ENCODE measurements at places on chromosomes 7 and 10.

DNA sequence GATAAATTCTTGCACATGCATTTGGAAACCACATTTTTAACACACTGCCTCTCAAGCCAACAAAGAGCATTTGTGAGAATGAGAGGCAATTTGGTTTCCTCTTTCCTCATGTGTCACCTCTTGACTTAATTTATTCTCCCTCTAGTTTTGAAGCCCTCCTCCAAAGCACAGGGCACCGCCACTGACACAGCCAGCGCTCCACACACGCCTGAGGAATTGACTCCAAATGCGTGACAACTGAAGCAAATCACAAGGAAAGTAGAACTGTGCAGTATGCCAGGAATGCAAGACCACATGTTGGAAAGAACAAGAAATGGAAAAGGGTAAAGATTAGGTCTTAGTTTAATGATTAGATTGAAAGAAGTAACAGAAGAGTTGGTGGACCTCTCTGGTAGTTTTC, 173.3 kb downstream of the LSM5 start:
- no peak for DNase-seq

DNA sequence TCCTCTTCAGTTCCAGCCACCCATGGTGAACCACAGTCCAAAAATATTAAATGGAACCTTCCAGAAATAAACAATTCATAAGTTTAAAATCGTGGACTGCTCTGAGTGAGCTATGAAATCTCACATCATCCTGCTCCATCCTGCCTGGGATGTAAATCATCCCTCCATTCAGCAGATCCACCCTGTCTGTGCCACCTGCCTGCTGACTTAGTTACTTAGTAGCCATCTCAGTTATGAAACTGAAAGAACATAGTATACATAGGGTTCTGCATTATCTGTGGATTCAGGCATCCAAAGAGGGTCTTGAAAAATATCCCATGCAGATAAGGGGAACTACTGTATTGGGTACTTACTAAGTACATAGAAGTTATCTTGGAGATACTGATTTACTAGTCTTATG, 89.0 kb downstream of the ST8SIA6 start:
- DNase-seq = no peak

GRCh38 chr10:97188261-97188711, 2.5 kb upstream of the SLIT1 start:
- no peak for DNase-seq

GRCh38 chr10:113305871-113306270, 247.0 kb upstream of the HABP2 start:
- DNase-seq = no peak

DNA sequence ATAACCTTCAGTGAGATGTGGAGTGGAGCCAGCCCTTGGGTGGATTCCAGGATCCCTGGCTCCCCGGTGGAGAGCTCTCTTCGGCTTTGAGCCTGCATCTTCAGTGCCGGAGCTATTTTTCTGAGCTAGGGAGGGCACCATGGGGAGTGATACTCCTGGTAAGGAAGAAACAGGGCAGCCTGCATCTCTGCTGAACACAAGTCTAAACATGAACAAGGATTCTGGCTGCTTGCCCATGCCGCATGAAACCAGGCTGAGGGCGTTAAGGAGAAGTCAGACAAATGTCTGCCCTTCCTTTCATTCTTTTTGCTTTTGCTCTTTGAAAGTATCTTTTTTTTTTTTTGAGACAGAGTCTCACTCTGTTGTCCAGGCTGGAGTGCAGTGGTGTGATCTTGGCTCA, 60.4 kb downstream of the EVX1 start:
- DNase-seq = no peak

DNA sequence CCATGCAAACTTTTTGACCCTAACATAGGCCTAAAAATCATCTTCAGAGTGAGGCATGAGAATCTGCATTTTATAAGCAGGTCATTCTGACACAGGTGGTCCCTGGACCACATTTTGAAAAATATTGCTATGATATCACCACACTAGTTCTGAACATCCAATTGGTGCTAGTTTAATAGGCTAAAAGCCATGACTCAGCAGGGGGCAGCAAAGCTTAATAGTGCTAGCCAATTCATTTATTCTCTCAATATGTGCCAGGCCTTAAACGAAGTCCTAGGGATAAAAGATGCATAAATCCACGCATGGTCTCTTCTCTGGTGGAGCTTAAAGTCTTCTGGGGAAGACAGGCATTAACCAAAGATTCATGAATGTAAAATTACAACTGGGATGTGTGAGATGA, 10.2 kb upstream of the SLC25A28 start:
- DNase-seq = no peak

DNA sequence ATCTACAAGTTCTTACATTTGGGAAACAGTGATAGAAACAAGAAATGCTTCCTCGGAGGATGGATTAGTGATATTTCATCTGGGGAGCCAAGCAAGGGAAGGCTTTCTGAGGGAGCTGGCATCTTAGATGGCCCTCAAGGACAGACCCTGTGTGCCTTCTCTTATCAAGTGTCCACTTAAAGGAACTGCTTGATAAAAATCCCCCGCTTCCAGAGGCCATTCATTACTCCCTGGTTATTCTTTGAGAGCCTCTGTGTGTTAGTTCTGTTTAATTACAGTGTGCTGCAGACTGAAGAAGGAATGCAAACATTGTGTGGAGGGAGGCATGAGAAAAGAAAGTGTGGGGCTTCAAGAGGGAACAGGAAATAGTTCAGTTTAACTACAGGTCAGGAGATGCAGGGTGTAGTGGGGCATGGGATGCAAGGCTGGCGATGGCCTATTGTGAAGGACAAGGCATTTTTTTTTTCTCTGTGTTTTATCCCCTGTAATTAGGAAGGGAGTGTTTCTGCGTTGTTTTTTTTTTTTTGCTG, 145.4 kb downstream of the SNX10 start:
- no peak for DNase-seq

GRCh38 chr7:74587435-74588126, 69.9 kb upstream of the GTF2I start:
- DNase-seq = no peak

- no peak for DNase-seq
These were observed 184.1 kb downstream of the ZNF33B start for GRCh38 chr10:42454313-42454712.

GRCh38 chr10:88101666-88102065, 238.2 kb downstream of the PTEN start:
- no peak for DNase-seq

DNA sequence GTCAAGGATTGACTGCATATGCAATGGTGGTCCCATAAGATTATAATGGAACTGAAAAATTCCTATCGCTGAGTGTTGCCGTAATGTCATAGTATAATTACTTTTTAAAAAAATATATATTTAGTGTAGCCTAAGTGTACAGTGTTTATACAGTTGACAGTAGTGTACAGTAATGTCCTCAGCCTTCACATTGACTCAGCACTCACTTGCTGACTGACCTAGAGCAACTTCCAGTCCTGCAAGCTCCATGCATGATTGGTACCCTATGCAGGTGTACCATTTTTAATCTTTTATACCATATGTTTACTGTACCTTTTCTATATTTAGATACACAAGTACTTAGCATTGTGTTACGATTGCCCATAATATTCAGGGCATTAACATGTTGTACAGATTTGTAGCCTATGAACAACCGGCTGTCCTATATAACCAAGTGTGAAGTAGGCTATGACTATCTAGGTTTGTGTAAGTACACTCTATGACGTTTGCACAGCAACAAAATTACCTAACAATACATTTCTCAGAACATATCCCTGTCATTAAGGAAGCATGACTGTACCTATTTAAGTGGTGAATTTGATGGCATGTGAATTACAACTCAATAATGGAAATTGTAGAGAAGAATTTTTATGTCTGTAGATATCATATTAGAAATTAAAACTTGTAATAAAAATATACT, 40.9 kb downstream of the CCNY start:
- DNase-seq = peak; percentile 20

DNA sequence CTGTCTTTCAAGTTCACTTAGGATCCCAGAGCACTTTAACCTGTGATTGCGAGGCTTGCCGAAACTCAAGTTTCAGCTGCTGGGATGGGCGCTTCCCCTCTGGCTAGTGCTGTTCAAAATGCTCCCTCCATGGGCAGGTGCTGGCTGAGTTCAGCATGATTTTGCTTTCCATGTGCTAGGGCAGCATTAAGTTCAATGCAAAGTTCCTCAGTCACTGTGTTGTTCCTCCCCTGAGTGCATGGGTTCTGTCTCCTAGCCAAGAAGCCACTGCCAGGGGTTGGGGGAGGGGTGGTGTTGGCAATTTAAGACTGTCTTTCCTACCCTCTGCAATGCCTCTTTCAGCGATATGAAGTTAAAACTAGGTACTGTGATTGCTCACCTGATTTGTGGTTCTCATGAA, 56.5 kb upstream of the HELLS start:
- no peak for DNase-seq

DNA sequence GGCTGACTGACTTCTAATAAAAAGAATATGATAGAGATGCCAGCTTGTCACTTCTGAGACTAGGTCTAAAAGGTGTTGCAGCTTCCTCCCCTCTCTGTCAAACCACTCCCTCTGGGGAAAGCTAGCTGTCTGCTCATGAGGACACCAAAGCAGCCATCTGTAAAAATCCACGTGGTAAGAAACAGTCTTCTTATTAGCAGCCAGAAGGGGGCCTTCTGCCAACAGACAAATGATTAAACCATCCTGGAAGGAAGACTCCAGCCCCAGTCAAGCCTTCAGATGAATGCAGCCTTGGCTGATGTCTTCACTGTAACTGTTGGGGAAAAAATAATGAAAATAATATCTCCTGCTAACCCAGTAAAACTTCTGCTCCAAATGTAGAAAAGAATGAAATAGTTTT, 41.9 kb upstream of the DAGLB start:
- no peak for DNase-seq

DNA sequence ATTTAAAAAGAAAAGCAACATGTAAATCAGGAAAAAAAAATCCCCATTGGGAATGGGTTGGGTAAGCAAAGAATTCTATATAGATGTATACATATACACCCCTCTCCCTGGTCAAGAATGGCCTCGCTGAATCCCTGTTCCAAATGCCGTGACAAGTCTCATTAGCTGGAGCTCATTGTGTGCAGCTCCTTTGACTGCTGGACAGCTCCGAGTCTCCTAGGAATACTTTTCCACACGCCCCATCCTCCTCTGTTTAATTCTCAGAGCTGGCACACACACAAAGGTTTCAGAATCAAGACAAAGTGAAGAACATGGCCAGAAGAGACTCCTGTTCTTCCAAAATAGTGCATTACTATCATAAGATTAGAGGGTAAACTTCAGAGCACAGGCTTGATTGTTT, 130.9 kb upstream of the MKLN1 start:
- no peak for DNase-seq

DNA sequence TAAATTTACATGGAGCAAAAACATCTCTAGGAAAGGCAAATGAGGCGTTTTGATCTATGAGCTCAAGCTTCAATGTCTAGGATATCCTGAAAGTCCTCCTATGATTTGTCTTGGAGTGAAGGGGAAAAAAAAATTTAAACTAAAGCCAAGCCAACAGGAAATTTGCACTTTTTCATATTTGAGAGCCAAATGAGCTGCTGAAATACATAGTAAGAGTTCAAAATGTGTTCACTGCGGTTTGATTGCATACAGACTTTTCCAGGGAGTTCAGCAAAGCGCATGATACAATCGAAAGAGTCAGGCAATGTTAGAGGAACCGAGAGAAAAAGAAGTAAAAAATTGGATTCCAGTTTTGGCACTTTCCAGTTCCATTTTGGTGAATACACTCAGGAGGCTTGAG, 633.4 kb upstream of the MGMT start:
- DNase-seq = no peak

GRCh38 chr7:81839708-81840369, 70.0 kb upstream of the HGF start:
- no peak for DNase-seq

GRCh38 chr7:21580073-21580521, 37.3 kb downstream of the DNAH11 start:
- no peak for DNase-seq

DNA sequence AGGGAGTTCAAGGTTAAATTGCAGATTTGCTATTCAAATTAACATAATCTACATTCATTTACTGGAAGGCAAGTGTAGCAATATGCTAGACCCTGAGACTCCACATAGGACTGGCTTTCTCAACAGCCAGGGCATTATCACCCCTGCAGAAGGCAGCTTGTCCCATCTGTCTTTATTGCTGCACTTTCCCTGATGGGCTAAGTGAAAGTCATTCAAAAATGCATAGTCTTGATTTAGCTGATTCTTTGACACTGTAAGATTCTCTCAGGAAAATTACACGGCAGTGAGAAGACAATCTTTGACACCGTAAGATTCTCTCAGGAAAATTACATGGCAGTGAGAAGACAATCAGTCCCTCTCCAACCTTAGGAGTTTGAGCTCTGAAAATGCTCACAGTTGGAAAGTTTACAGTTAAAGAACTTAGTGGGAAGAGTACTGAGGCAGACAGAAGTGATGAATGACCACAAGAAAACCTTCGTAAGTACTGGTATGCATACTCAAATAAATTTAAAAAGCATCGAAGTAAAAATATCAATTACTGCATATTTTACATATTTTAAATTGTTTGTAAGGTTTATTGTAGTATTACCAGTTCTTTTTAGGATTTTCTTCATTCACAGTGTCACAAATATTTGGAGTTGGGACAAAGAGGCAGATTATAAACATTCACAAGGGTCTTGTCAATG, 88.9 kb downstream of the RAPGEF5 start:
- no peak for DNase-seq

DNA sequence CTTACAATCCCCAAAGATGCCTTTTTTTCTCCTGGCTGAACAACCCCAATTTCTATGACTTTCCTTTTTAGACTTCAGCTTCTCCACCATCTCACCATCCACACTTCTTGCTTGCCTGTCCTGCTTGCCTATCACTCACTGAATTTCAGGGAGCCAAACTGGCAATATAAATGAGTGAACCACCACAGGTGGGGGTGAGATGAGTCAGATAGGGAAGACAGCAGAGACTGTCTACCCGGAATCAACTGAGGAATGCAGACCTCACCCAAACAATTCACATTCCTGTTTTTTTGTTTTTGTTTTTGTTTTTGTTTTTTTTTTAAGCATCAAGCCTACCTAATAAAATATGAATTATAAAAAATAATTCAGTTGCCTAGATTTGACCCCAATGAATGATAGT, 273.8 kb downstream of the NRG3 start:
- DNase-seq = no peak

DNA sequence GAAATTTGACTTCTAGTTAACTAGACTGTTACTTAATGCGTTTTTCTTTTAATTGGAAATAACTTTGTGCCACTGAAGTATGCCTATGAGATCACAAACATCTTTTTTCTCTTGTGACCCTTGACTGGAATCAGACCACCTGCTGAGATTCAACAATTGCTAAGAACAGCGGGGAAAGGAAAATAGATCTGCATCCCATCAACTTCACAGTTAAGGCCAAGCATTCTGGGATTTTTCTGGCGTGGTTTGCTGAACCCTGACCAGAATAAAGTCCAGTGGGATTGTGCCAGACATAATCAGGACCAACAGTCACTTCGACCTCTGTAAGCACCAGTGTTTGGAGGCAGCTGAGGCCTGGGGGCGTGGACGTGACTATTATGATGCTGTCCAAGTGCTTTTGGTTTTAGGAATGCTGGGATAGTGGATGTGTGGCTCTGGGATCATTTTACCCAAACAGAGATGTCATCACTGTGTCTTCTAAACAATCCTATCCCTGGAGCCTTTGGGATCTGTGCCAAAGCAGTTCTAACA, 373.3 kb upstream of the PRKCQ start:
- DNase-seq = no peak

GRCh38 chr10:112973805-112974204, 23.8 kb downstream of the TCF7L2 start:
- DNase-seq = no peak

- no peak for DNase-seq
These were observed 80.8 kb upstream of the NPVF start for GRCh38 chr7:25308906-25309705.
